ENCODE measurements at places on chromosomes 13 and 19.
A peak's percentile ranks its signal among the peaks of the same experiment; 100 is the strongest.

GRCh38 chr19:15417699-15418098, 1.1 kb downstream of the AKAP8L start:
- DNase-seq, result no peak

- no peak for DNase-seq
Measured at GRCh38 chr13:90534617-90535370, 812.7 kb upstream of the MIR17HG start.

GRCh38 chr19:58476498-58477015, 405 bp downstream of the ZNF446 start:
- DNase-seq, result no peak

DNA sequence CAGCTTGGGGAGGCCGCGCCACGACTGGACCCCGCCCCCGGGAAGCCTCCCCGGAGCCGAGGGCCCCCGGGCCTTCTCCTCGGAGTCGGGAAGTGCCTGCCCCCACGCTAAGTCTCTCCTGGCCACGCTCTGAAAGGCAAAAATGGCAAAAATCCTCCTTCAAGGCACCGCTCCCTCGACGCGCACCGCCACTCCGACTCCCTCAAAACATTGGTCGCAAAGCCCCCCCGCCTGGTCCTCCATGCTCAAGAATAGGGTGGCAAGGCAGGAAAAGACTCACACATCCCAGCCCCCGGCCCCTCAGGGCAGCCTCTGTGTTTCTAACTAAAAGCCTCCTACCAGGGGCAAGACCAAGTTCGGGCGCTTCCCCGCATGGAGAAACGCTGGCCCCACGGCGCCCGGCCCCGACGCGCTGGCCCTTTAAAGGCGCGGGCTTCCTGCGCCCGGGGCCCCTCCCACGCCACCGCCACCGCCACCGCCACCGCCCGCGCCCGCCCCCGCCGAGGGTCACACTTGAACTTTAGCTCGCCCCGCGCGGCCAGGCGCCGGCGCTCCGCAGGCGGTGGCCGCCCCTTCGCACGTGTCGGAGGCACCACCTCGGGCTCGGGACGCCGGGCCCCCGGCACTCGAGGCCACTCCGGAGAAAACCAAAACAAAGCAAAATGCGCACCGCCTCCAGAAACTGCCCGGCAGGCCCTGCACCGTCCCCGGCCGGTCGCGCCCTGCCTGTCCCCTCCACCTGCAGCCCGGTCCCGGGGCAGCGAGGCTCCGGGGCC, 1.9 kb downstream of the FOXO1 start:
- peak; percentile 59 for DNase-seq
